ENCODE measurements at places on chromosomes 4 and X.

GRCh38 chr4:113028074-113028473 is 21.4 kb upstream of the ANK2 start:
- no peak for DNase-seq

- DNase-seq = no peak
These were observed 16.5 kb upstream of the PIM2 start for GRCh38 chrX:48935301-48935670.

GRCh38 chrX:125782184-125782583 is 383.9 kb downstream of the DCAF12L2 start:
- DNase-seq = no peak

GRCh38 chr4:3462321-3462789 is 751 bp upstream of the DOK7 start:
- DNase-seq = no peak

GRCh38 chr4:166422475-166422874 is 549.4 kb downstream of the TLL1 start:
- DNase-seq = no peak

DNA sequence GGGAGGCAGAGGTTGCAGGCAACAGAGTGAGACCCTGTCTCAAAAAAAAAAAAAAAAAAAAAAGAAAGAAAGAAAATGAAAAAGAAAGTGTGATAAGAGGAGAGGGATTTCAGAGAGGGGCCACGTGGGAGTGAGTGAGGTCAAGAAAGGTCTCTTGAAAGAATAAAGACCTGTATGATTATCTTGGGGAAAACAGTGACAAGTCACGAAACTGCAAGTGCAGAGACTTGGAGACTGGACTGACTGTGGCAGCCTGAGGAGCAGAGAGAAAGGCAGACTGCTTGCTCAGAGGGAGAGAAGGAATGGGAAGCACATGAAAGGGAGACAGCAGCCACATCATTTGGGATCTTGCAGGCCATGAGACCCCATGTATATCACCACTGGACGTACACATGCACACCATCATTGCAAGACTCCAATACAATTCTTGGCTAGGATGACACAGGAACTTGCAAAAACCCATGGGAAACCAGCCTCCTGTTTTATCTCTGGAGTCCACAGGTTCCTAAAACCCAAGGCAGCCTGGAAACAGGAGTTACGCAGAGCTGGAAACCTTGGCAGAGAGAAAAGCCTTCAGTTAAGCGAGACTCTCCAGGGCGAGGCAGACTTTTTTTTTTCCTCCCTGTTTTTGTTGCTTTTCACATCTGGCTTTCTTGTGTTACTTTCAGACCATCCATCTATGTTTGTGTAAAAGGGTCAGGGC is 207.0 kb upstream of the TBL1X start:
- DNase-seq = no peak
